ENCODE measurements at places on chromosomes 4 and X.
A peak's percentile ranks its signal among the peaks of the same experiment; 100 is the strongest.

DNA sequence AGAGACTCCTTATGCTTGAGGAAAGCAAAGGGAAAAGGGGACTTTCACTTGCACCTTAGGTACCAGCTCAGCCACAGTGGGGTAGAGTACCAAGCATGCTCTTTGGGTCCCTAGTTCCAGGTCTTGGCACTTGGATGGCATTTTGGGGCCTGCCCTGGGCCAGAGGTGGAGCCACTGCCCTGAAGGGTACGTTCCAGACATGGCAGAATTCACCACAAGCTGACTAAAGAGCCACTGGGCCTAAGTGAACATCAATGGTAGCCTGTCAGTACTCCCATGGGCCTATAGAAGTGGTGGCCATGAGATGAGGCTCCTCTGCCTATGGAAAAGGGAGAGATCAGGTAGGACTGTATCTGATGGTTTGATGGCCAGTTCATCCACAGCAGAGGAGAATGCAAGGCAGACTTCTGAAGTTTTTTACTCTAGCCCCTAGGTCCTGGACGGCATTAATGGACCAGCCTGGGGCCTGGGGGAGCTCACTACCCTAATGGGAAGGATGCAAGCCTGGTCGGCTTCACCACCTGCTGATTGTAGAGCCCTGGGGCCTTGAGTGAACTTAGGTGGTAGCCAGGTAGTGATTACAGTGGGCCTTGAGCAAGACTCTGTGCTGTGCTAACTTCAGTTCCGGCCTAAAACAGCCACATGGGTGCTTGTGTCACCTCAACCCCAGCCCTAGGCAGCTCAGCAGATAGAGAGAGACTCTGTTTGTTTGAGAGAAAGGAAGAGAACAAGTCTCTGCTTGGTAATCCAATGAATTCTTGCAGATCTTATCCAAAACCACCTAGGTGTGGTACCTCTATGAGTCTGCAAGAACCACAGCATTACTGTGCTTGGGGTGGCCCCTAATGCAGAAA is 19.8 kb upstream of the HSFX4 start:
- no peak for DNase-seq

DNA sequence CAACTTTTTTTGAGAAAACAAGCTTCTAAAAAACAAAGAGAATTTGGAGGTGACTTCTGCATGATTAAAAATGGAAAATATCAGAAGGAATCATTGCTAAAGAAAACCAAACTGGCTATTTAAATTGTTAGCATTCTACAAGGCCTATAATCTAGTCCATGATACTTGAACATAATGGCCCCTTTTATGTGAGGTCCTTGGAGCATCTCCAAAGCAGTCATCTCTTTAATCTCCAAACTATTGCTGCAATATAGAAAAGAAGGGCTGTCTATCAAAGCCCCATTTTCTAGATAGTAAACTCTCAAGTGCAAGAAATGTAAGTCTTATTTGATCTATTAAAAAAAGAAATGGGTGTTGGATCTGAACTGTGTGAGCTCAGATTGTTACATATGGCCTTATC is 615.1 kb downstream of the CENPC start:
- DNase-seq: no peak

GRCh38 chr4:21013501-21013900 is 313.2 kb downstream of the PACRGL start:
- peak; percentile 45 for DNase-seq

- no peak for DNase-seq
Measured at GRCh38 chr4:189613207-189613606, 327.5 kb upstream of the FRG1 start.

GRCh38 chr4:85607624-85608023 is 132.7 kb downstream of the ARHGAP24 start:
- no peak for DNase-seq

DNA sequence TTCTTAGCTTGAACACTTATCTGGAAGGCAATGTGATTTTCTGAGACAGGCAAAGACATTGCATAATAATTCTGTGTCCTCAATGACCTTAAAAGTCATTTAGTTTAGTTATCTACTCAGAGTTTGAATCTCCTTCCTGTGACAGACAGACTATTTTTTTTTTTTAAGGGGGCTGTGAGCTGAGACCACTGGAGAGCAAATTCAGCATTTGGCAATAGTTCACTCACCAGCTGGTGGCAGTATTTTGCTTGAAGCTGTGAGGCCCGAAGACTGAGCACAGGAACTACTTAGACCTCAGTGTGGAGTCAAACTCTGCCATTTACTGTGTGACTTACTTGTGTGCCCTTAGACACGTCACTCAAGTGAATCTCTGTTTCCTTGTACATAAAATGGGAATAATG is 22.9 kb upstream of the CPE start:
- peak; percentile 37 for DNase-seq

DNA sequence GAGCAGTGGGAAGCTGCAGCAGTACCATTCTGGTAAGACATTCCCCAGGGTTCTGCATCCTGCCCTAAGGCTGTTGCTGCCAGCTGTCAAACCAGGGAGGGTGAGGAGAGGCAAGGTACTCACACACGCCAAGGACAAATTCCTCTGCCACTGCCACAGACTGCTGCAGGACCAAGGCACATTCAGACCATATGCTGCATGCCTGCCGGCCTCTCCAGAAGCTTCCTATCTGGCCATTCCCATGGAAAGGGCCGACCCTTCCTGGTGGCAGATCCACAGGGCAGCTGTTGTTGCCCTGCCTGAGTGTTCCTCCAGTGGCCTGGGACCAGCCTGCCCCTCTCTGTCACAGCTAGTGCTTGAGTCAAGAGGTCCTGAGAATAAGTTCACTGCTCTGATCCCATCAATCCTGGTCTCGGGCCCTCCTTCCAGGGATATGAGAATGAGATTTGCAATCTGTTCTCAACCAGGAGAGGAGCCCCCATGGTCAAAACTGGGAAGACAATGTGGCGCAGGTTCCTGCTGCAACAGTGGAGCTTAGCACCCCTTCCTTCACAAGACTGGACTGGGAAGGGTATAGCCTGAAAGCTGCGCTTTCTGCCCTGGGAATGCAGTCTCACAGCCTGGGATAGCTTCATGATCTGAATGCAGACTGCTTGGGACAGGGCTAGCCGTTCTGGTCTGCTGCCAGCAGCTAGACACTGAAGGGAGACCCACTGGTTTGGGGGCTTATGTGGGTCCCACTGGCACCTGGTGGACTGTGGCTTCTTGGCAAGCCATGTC is 342.5 kb upstream of the NDST3 start:
- no peak for DNase-seq

- DNase-seq: peak; percentile 83
Measured at GRCh38 chr4:3108211-3108610, 33.7 kb downstream of the HTT start.

DNA sequence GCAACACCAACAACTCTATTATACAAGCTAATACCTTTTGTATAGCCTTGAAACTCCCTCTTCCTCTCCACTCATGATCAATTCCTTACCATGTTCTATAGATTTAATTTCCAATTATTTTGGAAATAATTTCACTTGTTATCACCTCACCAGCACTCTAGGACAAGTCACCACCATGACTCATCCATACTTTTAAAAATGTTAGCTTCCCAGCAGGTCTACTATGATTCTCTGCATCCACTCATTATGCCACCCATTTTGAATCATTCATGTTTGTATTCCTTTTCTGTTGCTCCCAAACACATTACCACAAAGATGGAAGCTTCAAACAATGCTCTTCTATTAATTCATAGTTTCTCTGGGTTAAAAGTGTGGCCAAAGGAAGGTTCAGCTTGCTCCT is 469.6 kb downstream of the PDGFC start:
- DNase-seq: no peak

- DNase-seq: no peak
Measured at GRCh38 chr4:173519111-173520101, 10.6 kb downstream of the HAND2 start.

GRCh38 chr4:133403913-133404312 is 254.8 kb downstream of the PCDH10 start:
- no peak for DNase-seq

GRCh38 chrX:11196476-11196875 is 85.3 kb downstream of the HCCS start:
- DNase-seq: no peak

GRCh38 chr4:2390146-2390545 is 28.3 kb downstream of the ZFYVE28 start:
- no peak for DNase-seq

DNA sequence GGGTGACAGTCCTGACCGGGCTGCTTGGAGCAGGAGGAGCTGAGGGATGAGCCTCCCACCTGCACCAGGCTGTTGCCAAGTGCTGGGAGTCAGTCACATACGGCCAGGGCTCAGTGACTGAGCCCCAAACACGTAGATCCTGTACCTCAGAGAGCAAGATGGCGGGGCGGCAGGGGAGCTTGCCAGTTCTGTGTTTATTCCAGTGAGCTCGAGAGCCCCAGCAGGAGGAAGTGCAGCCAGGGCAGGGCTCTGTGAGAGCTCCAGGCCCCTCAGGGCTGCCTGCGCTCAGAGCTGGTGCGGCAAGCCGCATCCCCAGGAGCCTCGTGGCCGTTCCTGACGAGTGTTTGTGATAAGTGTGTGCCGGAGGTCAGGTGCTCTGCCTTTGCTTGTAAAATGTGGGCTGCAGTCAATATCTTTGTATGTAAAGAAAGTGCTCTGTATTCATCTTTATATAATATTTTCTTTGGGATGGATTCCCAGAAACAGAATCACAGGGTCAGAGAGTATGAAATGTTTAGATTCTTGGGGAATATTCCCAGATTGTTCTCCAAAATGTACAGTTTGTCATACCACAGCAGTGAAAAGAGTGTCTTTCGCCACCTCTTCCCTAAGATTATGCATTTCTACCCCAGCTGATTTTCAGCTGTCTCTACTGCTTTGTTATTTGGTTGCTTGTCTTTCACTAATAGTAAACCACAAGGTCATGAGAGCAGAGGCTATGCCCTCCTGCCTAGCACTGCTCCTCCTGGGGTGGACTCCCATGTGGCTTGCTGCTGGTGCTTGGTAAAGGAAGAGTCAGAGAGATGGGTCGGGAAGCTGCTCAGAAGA is 50.3 kb downstream of the NELFA start:
- no peak for DNase-seq

GRCh38 chr4:14700544-14700943 is 301.7 kb upstream of the CPEB2 start:
- no peak for DNase-seq

DNA sequence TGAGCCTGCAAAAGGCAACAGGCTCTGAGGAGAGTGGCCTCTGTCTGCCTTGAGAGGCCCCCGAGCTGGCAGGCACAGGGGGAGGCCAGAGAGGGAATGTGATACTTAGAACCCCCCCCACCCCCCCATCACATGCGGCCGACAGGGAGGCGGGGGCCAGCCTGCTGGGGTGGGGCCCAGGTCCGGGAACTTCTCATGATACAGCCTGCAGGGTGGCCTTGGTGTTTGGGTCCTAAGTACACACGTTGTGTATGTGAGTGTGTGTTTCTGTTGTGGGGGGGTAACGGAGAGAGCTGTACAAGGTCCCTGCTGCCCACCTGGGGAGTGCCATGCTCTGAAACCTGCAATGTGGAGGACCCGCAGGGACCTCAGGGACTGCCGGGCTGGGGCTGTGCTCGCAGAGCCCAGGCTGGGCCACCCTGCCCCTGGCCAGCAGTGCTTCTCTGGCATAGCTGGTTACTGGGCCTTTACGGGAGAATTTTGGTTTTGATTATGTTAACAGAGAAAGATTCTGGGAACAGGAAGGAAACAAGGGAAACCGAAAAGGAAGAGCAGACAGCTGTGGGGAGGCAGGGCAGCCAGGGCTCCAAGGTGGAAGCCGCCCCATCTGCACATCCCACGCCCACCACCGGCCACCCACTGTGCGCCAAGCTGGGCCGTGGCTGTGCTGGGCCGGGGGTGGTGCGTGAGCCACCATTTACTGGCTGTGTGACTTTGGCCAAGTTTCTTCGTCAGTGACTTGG is 19.9 kb downstream of the SH3BP2 start:
- no peak for DNase-seq

- DNase-seq: no peak
Measured at GRCh38 chr4:140829825-140830224, 73.6 kb upstream of the TBC1D9 start.

DNA sequence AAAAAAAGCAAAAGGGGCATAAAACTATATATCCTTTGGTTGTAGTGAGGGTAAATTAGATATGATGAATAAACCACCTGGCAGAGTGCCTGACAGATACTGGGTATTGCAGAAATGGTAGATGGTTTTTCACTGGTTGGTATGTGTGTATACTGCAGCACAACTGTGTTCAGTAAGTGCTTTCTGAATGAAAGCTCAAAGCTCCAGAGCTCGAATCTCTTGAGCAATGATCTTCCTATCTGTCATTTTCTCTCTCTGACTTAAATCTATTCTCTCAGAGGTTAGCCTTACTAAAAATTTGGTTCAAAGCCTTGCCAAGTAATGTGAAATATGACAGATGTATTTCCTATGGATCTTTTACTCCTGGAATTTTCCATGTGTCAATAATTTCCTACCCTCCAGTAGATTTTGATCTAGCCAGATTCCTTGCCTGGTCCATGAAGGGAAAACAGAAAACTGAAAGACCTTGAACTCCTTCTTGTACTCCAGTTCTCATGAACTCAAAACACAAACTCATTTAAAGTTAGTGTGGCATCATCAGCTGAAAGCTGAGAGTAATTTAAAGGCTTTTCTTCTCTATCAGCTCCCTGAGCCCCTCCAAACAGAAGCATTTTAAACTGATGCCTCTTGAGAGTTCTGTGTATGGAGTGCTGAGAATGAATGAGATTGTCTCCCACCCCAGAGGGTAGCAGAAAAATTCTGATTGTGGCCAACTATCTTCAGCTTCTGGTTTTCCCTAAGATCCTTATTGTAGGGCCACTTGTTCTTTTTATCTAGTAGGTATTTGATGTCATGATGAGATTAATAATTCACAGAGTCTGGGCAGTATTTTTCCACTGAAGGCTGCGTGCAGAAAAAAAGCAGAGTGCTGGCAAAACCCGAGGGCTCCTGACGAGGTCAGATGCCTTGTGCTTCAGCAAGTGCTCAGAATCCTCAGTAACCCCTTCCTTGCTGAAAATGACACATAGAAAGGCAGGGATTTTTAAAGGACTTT is 363.4 kb upstream of the BOD1L1 start:
- peak; percentile 75 for DNase-seq

DNA sequence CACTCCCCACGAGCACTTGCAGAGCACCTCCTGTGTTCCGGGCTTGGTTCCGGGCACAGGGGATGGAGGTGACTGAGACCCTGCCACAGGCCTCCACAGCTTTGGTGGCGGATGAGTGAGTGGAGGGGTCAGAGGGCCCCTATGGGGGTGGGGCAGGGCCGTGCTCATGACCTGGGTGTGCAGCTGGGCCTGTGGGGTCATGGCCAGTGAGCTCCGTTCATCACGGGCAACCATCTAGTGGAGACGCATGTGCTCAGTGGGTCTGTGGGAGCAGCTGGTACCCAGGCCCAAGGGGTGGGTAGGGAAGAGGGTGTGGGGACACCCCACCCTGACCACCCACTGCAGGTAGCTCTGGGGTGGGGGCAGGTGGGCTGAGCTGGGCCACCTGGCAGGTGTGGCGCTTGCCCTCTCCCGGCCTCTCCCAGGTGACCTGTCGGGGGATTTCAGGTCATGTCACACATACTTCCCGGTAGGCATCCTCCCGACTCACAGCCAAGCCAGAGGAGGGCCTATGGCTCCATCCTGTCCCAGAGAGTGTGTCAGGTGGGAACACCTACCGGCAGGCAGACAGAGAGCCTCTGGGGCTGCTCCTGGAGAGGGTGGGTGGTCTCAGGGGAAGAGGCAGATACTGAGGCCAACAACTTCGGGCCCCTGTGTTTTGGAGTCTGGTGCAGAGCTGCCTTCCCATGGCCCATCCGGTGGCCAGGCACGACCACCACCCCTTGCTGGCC is 3.6 kb downstream of the PSAPL1 start:
- no peak for DNase-seq
